CD8-positive, alpha-beta memory T cell (primary cell): ENCODE measurements at places on chromosomes 7 and 10.

GRCh38 chr7:76358011-76358480, 745 bp downstream of the YWHAG start:
- peak; percentile 68 for DNase-seq

GRCh38 chr7:47792521-47793121, 155.6 kb downstream of the PKD1L1 start:
- no peak for DNase-seq

GRCh38 chr7:120743128-120743527, 114.8 kb downstream of the TSPAN12 start:
- DNase-seq: no peak

DNA sequence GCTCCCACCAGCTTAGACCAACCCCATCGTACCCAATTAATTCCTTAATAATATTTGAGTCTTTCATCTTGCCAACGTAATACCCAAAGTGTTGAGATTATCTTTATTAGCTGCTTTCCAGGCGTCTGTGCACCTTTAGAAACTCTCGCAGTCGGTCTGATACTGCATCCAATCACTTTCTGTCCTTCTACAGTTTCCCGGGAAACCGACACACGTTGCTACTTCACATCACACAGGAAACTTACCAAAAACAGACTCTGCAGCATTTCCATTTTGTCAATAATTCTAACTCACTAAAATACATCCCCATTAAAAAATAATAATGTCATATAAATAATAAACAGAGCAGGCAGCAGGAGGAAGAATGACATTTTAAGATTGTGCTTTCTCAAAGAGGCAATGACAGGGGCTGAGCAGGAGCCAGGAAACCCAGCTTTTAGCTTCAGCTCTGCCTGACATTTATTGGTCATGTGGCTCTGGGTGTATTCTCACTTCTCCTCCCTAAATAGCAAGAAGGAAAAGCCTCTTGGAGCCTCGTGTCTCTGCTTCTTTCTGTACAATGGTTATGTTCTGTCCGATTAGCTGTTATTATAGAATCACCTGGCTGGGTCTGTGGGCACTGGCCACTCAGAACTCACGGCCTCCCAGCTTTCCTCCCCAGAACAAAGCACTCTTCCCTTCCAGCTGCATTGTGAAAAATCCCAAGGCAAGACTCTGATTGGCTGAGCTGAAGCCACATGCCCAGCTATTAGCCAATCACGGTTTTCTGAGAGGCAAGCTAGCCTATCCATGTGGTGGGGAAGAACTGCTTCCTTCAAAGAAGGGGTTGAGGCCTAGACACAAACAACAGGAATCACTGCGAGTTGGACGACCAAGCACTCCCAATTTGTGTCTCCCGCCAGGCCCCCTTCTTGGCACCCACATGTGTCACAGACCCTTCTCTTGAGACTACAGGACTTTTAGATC, 424.7 kb upstream of the FOXK1 start:
- DNase-seq: no peak

DNA sequence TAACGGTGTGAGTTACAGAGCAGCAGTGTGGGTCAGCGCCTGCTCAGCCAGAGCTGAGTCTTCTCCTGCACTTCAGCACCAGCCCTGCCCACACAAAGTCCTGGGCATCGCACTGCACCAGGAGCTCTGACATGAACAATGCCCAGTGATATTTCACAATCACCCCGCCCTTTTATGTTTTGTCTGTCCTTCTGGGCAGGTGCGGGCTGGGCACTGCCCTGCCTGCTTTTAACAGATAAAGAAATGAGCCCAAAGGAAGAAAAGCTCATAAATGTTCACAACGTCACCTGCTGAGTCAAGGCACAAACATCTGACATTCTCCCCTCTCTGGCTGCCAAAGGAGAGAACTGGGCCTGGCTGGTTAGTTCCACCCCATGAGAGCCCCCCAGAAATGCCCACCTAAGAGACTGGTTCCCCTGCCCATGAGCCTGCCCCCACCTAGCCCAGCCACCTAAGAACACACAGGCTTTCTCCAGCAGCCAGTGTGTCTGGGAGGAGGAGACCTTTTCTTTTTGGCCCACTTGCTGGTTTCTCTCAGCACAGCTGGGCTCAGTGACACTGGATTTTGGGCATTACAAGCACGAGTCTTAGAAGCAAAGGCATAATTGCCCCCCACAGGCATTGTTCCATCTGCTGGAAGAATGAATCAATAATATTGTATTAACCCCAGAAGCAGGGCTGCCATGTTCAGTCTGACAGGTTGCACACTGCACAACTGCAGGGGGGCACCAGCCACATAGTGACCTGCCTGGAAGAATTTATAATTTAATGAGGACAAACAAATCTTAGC, 22.3 kb downstream of the CALML3 start:
- no peak for DNase-seq

DNA sequence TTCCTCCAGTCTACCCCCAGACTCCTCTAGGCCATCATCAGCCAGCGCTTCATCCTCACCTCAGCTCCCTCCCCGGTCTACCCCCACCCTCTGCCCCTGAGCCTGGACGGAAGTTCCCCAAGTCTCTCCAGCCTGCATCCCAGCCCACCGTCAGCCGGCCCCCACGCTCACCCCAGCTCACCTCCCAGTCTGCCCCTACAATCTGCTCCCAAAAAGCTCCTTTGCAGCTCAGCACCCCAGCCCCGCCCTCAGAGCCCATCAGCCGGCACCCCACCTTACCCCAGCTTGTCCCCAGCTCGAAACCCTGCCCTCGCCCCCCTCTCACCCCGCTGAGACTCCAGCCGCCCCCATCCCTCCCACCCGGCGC, 322 bp upstream of the RAMP3 start:
- DNase-seq: no peak

DNA sequence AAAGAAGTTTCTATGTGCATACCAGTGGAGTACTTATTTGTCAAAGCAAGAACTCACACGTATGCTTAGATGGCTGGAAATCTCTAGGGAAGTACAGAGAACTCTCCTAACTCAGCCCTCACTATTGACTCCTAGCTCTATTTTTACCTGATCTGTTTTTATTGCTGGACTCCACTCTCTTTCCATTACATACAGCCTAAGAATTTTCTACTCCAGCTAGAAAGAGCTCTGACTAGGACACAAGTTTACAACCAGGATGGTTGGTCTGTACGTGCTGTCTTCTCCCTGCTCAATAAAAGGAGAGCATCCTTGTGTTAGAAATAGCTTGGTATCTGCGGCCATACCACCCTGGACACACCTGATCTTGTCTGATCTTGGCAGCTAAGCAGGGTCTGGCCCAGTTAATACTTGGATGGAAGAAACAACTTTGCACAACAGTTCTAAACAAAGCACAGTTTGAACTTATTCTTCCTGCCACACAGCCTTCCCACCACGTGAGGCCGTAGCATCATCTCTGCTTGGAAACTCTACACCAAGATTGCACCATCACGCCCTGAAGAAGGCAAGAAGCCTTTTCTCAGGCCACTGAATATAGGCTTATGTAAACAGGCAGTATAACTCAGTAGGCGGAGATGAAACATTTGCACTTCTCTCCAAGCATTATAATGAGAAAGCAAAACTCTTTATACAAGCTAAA, 50.7 kb downstream of the KCNMA1 start:
- no peak for DNase-seq

DNA sequence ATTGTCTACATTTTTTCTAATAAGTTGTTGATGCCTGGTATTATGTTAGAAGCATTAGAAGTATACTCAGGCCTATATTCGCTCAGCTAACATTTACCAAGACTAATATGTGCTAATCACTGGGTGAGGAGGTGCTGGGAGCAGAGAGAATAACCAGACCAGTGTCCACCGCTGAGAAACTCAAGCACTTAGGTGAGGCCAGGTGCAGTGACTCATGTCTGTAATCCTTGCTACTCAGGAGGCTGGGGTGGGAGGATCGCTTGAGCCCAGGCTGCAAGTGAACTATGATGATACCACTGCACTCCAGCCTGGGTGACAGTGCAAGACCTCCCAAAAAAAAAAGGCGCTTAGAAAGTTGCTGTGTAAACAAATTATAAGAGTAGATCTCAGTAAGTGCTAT, 182.2 kb upstream of the AOAH start:
- no peak for DNase-seq

DNA sequence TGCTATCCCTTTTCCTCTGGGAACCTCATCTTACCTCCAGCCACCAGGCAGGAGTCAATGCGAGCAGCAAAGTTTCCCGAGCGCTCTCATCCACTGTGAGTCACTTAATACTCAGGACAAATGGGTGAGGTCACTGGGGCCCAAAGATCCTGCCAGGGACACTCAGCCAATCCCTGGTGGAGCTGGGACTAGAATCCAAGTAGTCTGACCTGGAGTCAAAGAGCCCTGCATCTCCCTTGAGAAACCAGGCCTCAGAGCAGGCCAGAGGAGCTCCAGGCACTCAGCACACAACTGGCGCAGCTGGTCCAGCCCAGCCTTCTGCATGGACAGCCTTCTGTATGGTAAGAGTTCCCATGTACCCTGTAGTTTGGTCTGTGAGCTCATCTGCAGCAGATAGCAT, 142.3 kb downstream of the MAPK8 start:
- DNase-seq: no peak

- no peak for DNase-seq
Measured at GRCh38 chr10:50629495-50630122, 5.9 kb upstream of the SGMS1 start.

- no peak for DNase-seq
Measured at GRCh38 chr7:71657386-71657785, 525.4 kb downstream of the GALNT17 start.

GRCh38 chr10:47412869-47413268, 28.8 kb upstream of the ZNF488 start:
- DNase-seq: no peak

- DNase-seq: no peak
Measured at GRCh38 chr7:117800406-117800805, 72.8 kb downstream of the CTTNBP2 start.

GRCh38 chr7:154587792-154588191, 415.1 kb downstream of the PAXIP1 start:
- DNase-seq: no peak

- DNase-seq: no peak
Measured at GRCh38 chr10:35789996-35790395, 147.9 kb upstream of the FZD8 start.

DNA sequence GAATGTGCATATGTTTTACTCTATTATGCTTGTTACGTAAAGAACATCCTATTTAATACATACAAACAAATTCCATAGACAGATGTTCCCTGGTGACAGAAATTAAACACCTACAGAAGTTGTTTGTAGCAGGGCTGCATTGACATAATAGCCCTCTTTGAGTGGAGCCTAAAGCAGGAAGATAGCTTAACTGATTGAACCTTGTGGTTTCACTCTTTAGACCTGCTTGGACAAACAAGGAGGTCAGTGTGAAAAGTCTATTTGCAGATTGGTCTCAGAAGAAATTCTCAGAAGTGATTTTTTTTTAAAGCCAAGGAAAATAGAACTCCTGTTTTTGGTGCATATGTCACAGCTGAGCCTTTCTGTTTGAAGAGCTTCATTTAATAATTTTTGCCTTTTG, 121.3 kb downstream of the PPP1R9A start:
- no peak for DNase-seq

DNA sequence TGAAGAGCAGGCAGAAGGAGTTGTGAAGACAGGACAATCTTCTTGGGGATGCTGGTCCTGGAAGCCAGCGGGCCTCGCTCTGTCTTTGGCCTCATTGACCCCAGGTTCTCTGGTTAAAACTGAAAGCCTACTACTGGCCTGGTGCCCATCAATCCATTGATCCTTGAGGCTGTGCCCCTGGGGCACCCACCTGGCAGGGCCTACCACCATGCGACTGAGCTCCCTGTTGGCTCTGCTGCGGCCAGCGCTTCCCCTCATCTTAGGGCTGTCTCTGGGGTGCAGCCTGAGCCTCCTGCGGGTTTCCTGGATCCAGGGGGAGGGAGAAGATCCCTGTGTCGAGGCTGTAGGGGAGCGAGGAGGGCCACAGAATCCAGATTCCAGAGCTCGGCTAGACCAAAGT, 1.5 kb downstream of the CHPF2 start:
- DNase-seq: no peak

DNA sequence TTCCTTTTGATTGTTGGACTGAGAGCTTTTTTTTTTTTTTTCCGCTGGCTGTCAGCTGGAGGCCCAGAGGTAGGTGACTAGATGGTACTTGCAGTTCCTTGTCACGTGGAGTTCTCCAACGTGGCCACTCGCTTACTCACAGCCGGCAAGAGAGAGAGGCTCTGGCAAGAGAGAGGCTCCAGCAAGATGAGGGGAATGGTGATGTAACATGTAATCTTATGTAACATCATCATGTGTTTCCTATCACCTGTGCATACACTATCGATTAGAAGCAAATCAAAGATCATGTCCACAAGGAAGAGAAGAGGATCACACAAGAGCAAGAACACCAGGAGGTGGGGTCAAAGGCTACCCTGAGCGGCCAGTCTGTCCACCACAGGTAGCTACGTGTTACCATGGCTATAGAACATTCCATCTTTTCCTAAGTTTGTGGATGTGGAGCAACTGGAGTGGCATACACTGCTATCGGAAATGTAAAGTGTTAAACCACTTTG, 4.0 kb upstream of the BORCS7 start:
- no peak for DNase-seq

- no peak for DNase-seq
Measured at GRCh38 chr10:58697691-58698090, 185.0 kb downstream of the BICC1 start.

DNA sequence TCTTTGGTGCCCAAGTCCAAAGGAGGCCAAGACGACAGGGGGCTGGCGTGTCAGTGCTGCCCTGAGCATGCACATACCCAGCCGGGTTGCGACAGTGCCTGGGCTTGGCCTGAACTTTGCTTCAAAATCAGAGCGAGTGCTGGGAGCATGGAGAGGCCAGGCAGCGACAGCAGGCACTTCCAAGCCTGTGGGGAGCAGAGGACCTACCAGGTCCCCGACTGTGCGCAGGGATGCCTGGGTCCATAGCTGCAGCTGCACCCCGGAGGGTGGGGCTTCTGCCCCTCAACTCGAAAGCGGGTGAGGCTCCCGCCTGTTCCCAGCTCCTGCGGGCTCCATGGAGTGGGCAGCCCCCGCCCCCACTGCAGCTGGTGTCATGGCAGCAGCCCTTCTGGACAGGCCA, 79.1 kb downstream of the HDAC9 start:
- DNase-seq: no peak

DNA sequence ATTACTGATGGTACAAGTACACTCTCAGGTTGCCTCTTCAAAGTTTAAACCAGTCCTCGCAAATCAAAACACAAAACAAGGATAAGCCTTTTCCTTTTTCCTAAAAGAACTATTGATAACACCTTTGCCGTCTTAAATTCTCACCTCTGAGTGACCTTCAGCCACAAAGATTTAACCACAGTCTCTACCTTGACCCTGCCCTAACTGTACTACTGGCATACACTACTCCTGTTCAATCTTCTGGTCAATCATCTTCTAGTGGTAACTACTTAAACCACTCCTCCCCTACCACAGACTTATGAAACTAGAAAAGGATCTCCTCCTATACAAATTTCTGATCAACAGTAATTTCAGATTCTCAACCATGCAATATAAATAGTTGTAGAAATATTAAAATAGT, 15.1 kb downstream of the UPF2 start:
- DNase-seq: no peak
